ENCODE measurements at places on chromosomes 3 and 15. TPM values are rescaled to one million over a fixed set of nuclear protein-coding genes. Genes with fewer than 3 reads are reported as not detected.

Gene RASSF1
- total RNA-seq = 49.3 TPM

Gene CCR5
- total RNA-seq = not detected

Gene ZNF662
- total RNA-seq = 0.85 TPM

Gene GNAT1
- total RNA-seq = not detected

Gene GOLGA8G
- total RNA-seq = not detected

Gene ALS2CL
- total RNA-seq = 3.7 TPM

Gene CADM2
- 0.85 TPM for total RNA-seq

Gene CFAP161
- not detected for total RNA-seq
